ENCODE measurements at places on chromosomes 1 and 21.

- no peak for DNase-seq
Measured at GRCh38 chr1:235863699-235864093, 3.0 kb downstream of the LYST start.

GRCh38 chr1:219973213-219973612, 44.9 kb upstream of the SLC30A10 start:
- no peak for DNase-seq

GRCh38 chr1:54301497-54301896, 101.5 kb downstream of the MRPL37 start:
- DNase-seq = no peak

- no peak for DNase-seq
Measured at GRCh38 chr1:84541679-84542078, 32.6 kb downstream of the CTBS start.

DNA sequence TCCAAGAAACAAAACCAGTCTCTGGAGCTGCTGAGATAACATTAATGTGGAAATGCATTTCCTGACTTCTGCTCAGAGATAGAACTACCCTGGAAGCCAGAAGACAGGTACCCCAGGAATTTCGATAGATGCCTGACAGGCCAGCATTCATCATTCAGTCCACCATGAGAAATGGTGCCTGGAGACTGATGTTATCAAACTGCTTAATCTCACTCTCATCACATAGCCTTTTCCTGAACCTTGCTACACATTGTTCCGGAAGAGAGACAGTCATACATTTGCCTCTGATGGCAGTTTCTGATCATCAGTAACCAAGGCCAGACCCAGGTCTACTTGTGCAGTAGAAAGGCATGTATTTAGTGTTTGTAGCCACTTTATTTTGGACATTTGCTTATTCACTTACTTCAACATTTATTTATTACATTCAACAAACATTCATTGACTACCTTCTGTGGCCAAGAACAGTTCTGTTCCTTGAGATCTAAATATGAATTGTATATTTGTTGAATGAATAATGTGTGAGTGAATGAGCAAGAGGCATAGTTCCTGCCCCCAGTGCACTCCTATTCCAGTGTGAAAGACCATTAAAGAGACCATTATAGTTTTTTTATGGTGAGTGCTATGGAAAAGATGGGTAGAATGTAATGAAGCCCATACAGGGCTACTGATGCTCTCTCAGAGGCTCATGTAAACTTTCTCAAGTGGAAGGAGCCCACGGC, 485.7 kb downstream of the NUF2 start:
- no peak for DNase-seq

DNA sequence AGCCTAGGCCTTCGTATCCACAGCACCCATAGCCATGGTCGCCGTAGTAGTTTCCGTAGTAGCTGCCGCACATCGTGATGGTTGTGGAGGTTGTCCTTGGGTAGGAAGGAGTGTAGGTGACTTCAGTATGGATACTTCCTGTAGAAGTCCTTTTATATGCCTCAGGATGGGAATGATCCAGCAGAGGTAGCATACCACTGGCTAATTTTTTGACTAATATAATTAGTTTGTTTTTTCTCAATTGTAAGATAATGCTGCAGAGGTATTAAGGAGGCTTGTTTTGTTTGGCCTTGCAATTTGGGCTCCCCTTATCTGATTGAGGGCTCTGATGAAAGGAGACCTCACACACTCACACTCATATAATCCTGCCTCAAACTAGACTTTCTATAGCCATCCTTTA, at the start of gene KRTAP6-2:
KRTAP6-2 (minus strand) TSS at position 101 of the 400 bp plus-strand sequence; CDS start at position 73, 28 bp downstream.
- no peak for DNase-seq

- no peak for DNase-seq
Measured at GRCh38 chr1:178849918-178850317, 21.0 kb downstream of the ANGPTL1 start.

GRCh38 chr1:11641776-11642305, 12.4 kb downstream of the FBXO2 start:
- no peak for DNase-seq

GRCh38 chr21:31660259-31660565, 719 bp downstream of the SOD1 start:
- peak; percentile 17 for DNase-seq

GRCh38 chr1:153431002-153431401, 14.7 kb downstream of the S100A7A start:
- DNase-seq = no peak

DNA sequence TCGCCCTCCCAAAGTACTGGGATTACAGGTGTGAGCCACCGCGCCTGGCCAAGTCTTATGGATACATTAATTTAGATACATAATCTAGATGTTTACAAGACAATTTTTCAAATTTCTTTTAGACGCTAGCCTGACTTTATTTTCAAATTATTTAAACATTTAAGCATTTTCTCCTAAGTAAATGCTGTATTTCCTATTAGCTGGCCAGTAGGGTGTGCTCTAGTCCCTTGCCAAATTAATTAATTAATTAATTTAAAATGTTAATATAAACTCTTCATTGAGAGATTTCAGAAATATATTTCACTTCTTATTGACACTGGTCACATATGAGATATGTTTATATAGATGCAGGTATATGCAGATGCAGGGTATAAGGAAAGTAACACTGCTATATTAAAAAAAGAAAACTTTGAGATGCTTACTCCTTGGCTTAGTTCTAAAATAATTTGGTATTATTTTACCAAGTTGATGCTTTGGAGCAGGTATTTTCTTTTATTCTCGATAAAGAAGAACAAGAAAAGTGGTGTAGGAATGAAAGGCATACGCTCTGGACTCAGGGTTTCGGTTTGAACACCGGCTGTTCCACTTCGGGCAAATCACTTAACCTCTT, 5.2 kb upstream of the ERRFI1 start:
- DNase-seq = no peak

- DNase-seq = no peak
Measured at GRCh38 chr1:33908324-33908956, 44.6 kb downstream of the HMGB4 start.

DNA sequence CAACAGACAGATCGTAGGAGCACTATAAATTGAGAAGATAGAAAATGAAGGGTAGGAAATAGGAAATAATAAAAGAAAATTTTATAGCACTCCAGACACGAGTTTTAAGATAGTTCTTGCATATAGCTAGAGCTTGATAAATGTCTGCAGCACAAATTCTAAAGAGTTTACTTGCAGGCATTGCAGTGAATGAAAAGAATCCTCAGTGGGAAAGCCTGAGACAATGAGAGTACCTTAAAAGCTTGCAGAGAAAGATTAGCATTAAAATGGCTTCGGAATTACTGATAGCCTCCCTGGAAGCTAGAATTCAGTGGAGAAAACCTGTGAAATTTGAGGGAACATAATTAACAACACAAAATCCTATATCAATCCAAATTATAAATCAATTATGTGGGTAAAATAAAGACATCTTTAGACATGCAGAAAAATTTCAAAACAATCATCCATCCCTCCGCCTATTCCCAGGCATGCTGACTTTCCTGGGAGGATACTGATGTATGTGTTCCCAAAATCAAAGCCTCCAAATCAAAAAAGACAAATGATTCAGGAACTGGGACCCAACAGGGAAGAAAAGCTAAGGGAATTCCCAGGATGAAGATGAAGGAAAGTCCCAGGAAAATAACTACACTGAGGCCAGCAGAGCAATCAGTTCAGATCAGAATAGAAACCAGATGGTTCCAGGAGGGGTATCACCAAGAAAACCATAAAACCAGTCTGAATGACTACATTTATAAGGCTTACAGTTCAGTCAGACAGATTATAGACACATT, 305.9 kb upstream of the USP25 start:
- DNase-seq = no peak

GRCh38 chr1:113027449-113027848, 45.5 kb upstream of the LRIG2 start:
- DNase-seq = no peak

GRCh38 chr1:219427403-219427802, 185.5 kb downstream of the ZC3H11B start:
- no peak for DNase-seq

- DNase-seq = no peak
Measured at GRCh38 chr21:29152916-29153315, 22.5 kb downstream of the MAP3K7CL start.

- no peak for DNase-seq
Measured at GRCh38 chr1:17640393-17640792, 100.9 kb downstream of the ARHGEF10L start.

GRCh38 chr1:145720878-145721671, 1.8 kb downstream of the CD160 start:
- DNase-seq = peak; percentile 22

GRCh38 chr1:58837886-58838285, 54.0 kb upstream of the JUN start:
- no peak for DNase-seq

- peak; percentile 34 for DNase-seq
Measured at GRCh38 chr1:64864018-64864940, 102.1 kb downstream of the JAK1 start.

DNA sequence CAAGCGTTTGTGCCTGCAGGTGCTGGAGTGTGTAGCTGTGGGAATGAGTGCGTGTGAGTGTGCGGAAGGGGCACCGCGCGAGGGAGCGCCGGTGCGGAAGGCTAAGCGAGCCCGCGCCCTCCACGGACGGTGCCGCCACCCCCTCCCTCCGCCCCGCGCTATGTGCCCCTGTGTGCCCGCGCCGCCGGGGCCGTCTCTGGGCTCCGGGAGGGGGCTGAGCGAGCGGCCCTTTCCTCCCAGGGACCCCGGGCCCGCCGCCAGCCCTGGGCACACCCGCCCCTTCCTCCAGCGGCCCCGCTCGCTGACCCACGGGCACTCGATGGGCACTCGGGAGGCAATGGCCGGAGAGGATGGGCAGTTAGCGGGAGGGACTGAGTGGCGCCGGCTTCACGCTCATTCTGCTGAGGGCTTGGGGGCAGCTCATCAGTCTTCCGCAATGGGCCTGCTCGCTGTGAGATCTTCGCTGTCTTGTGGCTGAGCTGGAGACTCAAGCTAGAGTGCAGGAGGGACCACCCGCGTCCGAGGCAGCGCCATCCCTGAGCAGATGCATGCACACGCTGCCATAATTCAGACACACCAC, 8.6 kb upstream of the ADGRB2 start:
- no peak for DNase-seq

DNA sequence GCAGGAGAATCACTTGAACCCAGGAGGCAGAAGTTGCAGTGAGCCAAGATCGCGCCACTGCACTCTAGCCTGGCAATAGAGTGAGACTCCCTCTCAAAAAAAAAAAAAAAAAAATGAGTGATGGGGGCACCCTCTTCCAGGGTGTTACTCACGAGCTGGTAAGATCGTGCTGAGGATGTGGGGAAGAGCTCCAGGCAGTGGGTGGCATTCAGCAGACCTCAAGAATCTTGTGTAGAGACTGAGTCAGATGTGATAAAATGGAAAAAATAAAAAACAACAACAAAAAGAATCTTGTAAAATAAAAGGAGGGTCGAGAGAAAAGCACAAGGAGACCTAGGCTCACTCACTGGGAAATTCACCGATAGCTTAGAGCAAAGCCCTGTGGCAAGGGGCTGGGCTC, 38.5 kb downstream of the EPHA2 start:
- DNase-seq = no peak

GRCh38 chr1:40531381-40532061, at the start of gene ZNF684:
ZNF684 (plus strand) TSS chr1:40531637; CDS start chr1:40533167, 1,530 bp downstream.
- peak; percentile 94 for DNase-seq

GRCh38 chr1:1797731-1798341, 19.6 kb upstream of the NADK start:
- DNase-seq = no peak

- DNase-seq = no peak
Measured at GRCh38 chr1:22408230-22408629, 43.4 kb upstream of the ZBTB40 start.

- DNase-seq = no peak
Measured at GRCh38 chr1:220221670-220222069, 50.6 kb downstream of the RAB3GAP2 start.

DNA sequence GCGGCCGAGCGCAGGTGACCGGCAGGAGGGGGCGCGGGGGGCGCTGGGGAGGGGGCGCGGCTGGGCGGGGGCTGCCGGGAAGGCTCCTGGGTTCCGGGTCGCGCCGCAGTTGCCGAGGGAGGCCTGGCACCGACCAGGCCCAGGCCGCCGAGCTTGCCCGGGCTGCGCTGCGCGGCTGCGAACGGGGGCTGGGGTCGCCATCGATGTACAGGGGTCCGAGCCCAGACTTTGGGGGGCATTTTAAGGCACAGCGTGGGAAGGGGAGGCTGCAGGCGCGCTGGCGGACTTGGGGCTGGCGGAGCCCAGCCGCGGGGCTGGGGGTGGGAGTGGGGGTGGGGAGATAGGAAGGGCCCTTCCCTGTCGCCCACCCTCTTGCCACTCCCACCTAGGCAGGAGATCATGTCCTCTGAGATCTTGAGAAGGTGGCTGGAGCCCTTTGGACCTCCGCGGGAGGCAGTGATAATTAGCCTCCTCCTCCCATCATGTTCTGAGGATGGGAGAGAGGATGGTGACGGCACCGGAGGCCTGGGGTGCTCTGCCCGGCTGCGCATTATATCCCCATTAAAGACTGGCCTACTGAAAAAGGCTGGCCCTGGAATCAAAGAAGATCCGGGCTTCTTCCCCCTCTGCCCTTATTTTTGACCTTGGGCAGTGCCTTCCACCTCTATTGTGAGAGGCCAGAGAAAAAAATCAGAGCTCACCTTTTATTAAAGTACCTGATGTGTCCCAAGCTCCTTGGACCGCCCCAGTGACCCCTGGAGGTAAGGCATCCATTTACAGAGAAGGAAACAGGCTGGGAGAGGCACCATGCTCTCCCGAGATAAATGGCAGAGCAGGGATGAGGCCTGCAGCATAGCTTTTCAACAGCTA, 497 bp downstream of the FBXO44 start:
- DNase-seq = no peak

DNA sequence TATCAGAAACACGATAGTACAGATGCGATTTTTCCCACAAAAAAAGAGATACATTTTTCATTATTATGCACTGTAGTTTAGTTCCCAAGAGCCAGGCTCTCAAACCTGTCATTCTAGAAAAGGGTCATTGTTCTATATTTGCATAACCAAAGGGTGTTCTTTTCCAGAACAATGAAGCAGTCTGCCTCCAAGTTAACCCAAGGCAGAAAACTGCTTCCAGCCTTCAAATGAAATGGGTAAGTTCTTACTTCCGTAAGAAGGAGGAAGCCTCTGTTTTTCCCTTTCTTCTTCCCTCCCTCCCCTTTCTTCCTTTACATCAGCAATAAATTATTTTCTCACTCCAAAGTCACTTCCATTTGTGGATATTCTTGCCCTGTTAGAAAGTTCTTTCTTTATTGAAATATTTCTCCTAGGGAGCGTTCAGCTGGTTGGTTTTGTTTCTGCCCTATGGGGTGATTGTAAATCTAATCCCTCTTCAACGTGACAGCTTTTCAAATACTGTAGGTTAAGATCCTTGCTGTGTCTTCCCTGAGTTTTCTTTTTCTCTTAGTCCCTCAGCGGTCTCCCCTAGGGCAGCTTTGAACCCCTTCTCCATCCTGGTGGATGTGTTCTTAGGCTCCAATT, 77.3 kb upstream of the PTGFRN start:
- no peak for DNase-seq

Data from putamen (tissue), 1 donor.